ENCODE measurements at places on chromosomes 11 and 22.

GRCh38 chr22:44444341-44445306 is 53.4 kb downstream of the RTL6 start:
- DNase-seq, result no peak

- DNase-seq, result no peak
Measured at GRCh38 chr11:2579315-2580060, 120.3 kb downstream of the KCNQ1OT1 start.

DNA sequence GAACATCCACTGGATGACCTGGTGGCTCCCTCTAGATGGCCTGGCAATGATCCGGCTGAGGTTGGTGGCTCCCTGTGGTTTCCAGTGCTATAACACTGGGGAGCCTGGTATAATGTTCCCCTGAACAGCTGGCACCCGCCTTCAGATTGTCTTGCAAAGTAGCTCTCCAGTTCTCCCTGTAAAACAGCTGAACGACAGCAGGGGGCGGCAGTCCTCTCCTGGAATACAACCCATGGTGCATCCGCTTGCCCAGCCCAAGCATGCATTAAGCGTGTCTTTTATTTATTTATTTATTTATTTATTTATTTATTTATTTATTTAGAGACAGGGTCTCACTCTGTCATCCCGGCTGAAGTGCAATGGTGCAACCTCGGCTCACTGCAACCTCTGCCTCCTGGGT is 258.9 kb downstream of the BUD13 start:
- peak; percentile 61 for DNase-seq

GRCh38 chr11:84413549-84413948 is 1127.4 kb upstream of the CCDC90B start:
- no peak for DNase-seq

- DNase-seq, result no peak
Measured at GRCh38 chr11:130775306-130776060, 140.8 kb downstream of the SNX19 start.

DNA sequence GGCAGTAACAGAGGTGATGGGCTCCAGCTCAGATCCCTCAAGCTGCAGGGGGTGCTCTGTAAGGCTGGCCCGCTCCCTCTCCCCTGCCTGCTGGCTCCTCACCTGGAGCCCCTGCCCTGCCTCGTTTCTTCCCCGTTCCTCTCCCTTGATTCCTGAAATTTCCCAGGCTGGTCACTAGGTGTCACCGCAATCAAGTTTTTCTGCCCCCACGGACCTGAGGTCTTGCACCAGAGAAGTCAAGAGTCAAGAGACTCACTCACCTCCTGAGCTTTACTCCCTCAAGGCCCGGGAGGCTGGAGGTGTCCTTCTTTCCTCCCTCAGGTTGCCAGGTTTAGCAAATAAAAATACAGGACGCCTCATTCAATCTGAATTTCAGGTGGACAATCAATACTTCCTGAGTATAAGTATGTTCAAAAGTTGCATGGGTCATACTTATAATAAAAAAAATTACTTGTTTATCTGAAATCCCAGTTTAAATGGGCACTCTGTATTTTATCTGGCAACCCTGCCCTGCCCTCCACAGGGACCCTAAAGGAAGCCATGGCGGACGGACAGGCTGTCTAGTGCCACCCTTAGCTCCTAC is 69.2 kb downstream of the SCUBE1 start:
- peak; percentile 44 for DNase-seq

DNA sequence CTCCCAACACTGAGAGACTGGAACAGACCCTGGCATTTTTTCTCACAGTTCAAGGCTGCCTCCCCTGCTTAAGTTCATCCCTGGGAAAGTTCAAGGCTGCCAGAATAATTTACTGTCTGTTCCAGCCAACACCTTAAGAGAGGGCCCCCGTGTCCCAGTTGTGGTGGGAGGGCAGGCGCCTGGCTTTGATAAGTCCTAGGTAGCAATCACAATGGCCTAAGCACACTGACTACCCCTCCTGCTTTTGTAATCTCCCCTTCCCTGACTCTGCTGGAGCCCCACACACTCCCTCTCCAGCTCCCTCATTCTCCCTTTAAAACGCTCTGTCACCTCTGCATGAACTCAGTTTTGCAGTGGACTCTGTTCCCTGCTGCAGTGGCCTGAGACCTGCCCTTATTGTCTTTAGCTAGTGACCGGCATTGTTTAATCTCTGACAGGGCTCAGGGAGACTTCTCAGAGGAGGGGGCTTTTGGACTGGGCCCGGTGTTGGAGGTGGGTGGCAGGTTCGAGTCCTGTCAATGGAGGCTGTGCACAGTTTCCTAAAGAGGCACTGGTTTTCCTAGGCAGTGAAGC is 507.2 kb downstream of the TBC1D22A start:
- no peak for DNase-seq

DNA sequence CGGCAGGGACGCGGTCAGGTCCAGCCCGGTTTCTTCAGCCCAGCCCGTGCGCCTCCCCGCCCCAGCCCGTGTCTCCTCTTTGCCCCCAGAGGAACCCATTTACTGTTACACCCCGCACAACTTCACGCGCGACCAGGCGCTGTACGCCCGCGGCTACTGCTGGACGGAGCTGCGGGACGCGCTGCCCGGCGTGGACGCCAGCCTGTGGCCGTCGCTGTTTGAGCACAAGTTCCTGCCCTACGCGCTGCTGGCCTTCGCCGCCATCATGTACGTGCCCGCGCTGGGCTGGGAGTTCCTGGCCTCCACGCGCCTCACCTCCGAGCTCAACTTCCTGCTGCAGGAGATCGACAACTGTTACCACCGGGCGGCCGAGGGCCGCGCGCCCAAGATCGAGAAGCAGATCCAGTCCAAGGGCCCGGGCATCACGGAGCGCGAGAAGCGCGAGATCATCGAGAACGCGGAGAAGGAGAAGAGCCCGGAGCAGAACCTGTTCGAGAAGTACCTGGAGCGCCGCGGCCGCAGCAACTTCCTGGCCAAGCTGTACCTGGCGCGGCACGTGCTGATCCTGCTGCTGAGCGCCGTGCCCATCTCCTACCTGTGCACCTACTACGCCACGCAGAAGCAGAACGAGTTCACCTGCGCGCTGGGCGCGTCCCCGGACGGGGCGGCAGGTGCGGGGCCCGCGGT is 6.5 kb downstream of the PANX2 start:
- no peak for DNase-seq

DNA sequence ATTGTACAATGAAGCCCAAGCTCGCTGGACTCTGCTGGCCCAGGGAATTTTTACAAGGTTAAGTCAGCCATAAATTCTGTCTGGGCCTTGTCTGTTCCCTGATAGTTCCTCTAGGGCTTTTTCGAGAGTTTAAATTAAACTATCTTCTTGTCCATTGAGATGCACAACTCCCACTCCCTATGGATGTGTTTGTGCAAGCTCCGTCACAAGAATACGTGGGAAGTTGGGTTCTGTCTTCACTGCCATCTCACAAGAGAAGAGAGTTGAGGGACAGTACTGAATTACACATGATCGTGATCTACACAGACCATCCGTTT is 153.6 kb upstream of the TTC12 start:
- DNase-seq, result no peak

Measured in NCI-H146 (cell line).